Amniotic epithelial cell (primary cell): ENCODE measurements at places on chromosomes 16 and 17.

DNA sequence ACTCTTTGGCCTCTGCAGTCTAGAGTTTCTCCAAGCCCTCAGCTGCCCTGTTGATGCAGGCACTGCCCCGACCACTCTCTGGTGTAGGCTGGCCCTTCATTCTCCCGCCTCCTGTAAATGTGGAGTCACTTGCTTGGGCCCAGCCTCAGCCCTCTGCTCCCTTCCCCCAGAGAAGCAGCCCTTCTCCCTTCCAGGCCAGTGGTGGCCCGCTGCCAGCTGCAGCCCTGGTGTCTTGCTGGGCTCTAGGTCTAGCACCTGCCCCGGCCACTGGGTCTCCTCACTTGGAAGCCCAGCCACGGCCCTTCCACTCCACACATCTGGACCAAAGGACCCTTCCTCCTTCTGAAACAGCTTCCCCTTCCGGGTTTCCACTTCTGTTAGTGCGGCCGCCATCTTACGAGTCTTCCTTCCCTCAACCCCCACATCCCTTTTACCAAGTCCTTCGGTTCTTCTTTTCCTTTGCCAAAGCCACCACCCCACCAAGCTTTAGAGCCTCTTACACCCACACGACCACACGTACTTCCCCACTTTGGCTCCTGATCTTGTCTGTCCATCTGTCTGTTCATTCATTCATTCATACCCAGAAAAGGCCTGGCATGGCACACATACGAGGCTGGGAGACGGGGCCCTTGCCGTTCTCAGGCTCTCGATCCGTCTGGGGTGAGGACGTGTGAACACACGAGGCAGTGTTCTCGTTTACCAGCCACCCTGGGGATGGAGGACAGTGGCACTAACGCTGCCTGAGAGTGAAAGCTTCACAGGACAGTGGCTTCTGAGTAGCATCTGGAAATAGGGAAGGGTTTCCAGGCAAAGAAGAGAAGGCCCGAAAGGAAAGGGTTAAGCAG lies 68.0 kb downstream of the ABR start:
- DNase-seq = no peak

DNA sequence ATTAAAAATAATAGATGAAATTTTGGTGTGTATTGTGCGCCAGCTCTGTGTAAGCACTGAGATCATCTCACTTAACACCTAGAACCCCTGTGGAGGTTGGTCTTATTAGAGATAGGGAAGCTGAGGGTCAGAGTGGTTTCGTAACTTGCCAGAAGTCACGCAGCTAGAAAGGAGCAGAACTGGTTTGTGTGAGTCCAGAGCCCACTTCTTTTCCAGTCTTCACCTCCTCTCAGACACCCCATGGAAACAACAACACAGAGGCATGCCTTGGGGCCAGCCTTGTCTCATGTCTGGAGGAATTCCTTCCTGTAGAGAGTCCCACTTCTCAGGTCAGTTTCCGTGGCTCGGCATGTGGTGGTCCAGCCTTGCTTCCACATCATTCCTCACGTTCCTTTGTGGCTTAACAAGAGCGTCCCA lies 16.5 kb downstream of the YPEL2 start:
- DNase-seq = no peak

DNA sequence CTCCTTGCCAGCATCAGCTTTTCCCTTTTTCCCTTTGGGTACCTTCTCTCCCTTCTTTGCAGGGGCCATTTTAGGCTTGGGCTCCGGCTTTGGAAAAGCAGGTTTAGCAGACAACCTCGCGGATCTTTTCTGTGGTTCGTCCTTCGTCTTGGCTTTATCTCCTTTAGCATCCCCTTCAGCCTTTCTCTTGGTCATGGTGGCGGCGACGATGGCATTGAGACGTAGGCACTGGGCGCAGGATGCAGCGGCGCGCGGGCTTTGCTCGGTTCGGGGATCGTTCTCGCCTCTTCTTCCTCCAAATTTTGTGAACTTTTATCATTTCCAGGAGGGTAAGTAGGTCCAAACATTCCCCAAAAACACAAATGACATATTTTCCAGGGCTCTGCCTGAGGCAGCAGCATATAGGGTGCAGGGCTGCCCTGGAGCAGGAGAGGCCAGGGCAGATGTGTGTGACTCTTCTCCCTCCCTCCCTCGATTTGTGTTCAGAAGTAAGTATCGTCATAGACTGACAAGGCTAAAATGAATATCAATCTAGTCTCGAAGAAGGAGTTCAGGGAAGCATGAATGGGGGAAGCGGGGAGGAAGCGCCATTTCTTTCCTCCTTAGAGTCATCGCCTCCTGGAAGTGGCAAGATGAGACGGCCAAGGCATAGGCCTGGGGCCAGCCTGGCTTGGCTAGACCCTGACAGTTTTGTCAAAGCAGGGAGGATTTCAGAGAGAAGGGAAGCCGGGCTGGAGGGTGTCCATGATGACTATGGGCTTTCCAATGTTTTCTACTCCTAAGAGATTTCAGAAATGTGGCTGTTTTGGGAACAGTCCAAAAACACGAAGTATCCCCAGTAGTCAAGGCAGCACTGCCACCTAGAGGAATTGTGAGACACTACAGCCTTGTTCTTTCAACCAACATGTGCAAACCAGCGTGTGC lies 13.2 kb downstream of the CHCT1 start:
- DNase-seq = peak; percentile 80

GRCh38 chr16:30619638-30620037 lies 9.4 kb upstream of the ZNF689 start:
- no peak for DNase-seq

DNA sequence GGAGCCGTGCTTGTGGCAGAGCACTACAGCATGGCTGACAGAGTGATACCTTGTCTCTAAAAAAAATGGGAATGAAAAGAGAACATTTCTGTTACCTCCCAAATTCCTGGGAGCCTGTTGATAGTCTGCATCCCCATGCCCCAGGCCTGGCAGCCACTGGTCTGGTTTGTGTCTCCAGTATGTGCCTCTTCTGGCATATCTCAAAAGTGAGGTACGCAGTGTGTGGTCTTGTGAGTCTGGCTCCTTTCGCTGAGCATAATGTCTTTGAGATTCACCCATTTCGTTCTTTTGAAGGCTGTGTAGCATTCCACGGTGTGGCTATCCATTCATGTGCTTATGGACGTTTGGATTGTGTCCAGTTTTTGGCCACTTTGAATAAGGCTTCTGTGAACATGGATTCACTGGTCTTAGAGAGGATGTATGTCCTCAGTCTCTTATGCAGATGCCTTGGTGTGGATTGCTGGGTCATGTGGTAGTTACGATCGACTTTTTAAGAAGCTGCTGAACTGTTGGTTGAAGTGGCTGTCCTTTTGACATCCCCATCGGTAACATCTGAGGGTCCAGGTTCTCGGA lies 39.1 kb downstream of the PRMT7 start:
- peak; percentile 38 for DNase-seq

- DNase-seq = peak; percentile 43
Measured at GRCh38 chr16:1960665-1961630, 1.6 kb downstream of the NDUFB10 start.

DNA sequence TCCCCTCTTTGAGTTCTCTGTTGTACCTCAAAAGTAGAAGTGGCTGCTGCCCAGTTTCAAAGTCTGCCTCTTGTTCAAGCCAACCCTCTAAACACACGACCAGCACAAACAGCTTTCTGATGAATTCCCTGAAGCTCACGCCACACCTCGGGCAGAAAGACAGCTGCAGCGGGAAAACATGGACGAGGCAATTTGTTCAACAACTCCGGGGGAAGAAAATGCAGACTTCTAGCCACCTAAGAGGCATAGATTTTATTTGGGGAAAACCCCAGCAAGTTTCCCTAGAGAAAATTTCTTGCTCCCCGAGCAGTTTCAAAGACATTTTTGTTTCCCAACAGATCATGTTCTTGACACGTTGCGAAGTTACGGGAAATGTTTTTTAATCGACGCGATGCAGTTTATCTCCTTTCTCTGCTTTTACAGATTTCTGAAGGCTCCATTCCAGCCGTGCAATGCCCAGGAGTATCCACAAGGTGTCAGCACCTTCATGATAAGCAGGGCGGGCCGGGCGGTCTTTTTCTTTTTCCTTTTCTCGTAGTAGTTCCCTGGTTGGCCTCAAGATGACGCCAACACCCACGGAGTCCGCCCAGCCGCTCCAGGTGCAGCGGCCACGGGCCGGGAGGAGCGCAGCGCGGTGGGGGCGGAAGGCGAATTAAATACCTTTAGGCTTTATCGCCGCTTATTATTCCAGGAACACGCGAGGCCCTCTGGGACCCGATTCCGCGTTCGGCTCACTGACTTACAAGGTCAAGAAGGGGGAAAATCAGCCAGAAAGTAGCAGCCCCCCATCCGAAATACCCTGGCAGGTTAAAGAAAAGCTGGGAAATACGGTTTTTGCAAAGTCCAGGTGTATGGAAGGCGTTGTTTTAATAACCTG lies 2.9 kb upstream of the FOXC2 start:
- DNase-seq = peak; percentile 77

DNA sequence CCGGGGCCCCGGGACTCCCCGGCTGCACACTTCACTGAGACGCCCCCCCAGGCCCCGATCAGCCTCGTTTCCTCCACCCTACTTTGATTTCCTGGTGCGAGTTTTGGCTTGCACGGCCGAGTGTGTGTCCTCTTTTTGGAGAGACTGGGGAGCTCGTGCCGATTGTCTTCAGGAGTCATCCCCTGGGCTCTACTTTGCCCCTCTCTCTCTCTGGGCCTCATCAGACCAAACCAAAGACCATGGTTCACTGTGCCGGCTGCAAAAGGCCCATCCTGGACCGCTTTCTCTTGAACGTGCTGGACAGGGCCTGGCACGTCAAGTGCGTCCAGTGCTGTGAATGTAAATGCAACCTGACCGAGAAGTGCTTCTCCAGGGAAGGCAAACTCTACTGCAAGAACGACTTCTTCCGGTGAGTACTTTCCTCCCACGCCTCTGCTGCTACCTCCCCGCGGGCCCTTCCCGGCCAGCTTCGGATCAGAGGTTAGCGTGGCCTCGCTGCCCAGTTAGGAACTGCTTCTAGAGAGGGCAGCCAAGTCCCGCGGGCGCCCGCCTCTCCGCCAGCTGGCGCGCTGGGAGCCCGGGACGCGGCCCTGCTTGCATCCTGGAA lies 787 bp downstream of the LHX1 start:
- peak; percentile 19 for DNase-seq

DNA sequence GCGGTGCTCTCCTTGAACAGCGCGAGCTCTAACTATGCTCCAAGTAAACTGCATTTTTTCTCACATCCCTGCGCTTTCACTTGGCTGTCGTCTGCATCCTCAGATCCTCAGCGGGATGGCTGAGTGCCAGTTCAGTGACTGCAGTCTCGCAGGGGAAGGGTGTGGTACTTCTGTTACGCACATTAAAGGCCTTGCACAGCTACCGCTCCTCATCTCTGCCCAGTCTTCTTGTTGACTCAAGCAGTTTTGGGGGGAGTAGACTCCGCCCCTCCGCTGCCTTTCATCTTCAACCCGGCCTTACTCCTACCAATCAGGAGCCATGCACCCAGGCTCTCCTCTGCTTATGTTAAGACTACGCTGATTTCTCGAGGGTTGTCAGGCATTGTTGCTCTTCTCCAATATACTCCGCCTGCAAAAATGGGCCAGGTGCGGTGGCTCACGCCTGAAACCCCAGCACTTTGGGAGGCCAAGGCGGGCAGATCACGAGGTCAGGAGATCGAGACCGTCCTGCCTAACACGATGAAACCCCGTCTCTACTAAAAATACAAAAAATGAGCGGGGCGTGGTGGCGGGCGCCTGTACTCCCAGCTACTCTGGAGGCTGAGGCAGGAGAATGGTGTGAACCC lies 10.0 kb downstream of the ATP5PD start:
- peak; percentile 70 for DNase-seq

GRCh38 chr16:751152-752006 lies 9.2 kb upstream of the MSLN start:
- DNase-seq = no peak

- DNase-seq = no peak
Measured at GRCh38 chr16:58010886-58011285, 9.7 kb downstream of the USB1 start.

- DNase-seq = no peak
Measured at GRCh38 chr17:2871205-2871604, 75.0 kb downstream of the RAP1GAP2 start.

- DNase-seq = no peak
Measured at GRCh38 chr17:14381606-14382005, 80.7 kb downstream of the HS3ST3B1 start.

GRCh38 chr16:22366889-22367288 lies 7.5 kb downstream of the CDR2 start:
- no peak for DNase-seq

- no peak for DNase-seq
Measured at GRCh38 chr16:48284772-48285409, 37.6 kb upstream of the ABCC11 start.

- DNase-seq = peak; percentile 52
Measured at GRCh38 chr17:57243171-57243622, 13.1 kb upstream of the MSI2 start.

DNA sequence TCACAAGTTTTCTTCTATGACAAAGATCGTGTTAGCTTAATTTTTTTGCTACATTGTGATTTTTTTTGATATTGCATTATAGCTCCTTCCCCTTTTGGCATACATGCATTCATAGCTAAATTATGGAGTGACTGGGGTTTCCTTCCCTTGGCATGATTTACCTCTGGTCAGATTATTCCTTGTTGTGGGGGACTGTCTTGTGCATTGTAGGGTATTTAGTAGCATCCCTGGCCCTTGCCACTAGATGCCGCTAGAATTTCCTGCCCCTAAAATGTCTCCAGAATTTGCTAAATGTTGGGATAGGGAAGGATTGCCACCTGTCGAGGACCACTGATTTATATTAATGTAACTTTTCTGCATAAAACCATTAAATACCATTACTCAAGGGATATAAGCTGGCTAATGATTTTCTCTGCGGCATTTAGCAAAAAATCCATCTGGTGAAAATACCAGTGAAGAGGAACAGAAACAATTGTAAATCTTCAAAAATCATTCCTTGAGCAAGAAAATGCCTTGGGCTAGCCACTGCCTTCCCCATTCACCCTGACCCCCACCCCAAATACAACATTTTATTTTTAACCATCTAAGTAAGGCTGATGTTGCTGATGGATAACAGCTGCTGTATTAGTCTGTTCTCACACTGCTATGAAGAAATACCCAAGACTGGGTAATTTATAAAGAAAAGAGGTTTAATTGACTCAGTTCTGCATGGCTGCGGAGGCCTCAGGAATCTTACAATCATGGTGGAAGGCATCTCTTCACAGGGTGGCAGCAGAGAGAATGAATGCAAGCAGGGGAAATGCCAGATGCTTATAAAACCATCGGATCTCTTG lies 195.2 kb downstream of the MAP2K6 start:
- peak; percentile 44 for DNase-seq

DNA sequence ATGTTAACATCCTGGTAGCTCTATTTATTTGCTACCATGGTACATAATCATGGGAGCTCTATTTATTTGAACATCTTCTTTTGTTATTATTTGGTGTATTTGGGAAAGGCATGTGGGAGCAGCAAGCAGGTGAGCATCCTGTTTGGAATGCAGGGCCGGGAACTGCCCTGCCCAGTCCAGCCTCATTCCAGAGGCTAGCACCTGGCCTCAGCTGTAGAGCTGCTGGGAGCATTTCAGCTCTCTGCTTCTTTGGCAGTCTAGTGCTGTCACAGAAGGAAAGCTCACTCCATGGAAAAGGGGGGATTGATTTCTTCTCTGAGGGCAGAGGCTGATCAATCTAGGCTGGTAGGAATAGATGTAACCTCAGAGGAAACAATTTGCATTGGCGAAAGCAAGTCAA lies 112.5 kb downstream of the WWOX start:
- DNase-seq = no peak
